Brain (organoid and tissue), 16 donors: ENCODE measurements at places on chromosomes 16 and 17.

GRCh38 chr17:41967141-41967920 lies 736 bp downstream of the CNP start:
- peak; percentile 15 for DNase-seq

DNA sequence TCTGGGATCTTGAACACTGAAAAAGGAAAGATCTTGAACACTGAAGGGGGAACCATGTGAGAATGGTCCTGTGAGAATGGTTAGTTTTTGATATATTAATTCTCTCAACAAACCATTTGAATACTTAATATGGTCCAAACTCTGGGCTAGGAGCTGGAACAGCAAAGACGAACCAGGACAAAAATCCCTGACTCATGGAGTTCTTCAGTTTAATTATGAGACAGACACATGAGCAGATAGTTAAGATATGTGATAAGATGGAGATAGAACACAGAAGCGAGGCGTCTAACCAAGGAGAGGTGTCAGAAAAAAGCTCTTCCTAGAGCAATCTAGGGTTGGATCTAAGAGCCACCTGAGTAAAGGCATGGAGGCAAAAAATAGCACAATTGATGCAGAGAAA lies 1.6 kb downstream of the CKLF start:
- no peak for DNase-seq

- no peak for DNase-seq
These were observed 9.6 kb downstream of the COTL1 start for GRCh38 chr16:84608282-84608681.

DNA sequence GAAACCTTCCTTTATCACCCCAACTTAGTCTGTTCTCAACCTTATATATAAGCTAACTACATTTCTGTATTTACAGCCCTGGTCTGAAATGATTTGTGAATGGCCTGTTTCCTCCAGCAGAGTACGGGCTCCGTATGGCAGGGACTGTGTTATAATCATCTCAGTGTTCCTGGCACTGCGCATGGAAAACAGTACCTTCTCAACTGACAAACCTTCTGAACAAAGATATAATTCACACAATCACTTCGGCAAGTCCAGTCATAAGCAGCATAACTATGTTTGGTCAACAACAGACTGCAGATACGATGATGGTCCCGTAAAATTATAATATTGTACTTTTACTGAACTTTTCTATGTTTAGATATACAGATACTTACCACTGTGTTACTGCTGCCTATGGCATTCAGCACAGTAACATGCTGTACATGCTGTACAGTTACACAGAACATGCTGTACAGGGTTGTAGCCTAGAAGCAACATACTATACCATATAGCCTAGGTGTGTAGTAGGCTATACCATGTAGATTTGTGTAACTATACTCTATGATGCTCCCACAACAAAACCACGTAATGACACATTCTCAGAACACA lies 30.0 kb downstream of the ANKFY1 start:
- no peak for DNase-seq

GRCh38 chr16:54236773-54237172 lies 49.8 kb downstream of the IRX3 start:
- no peak for DNase-seq

GRCh38 chr17:632560-632959 lies 82.1 kb downstream of the VPS53 start:
- no peak for DNase-seq

DNA sequence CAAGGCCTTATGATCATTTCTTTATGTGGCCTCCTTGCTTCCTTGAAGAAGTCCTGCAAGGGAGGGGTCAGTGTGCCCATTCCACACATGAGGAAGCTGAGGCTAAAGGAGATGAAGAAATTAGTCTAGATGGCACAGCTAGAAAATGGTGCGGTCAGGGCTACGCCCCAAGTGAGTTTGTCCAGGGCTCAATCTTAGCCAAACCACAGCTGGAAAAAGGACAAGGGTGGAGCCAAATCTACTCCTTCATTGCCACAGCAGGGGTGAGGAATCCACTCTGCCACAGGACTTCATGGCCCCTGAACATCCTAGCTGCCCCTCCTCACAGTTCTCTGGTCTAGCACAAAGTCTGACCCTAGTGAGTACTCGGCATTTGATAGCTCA lies 16.2 kb downstream of the BEAN1 start:
- DNase-seq = no peak

- DNase-seq = peak; percentile 77
These were observed 8.5 kb upstream of the SIAH1 start for GRCh38 chr16:48393485-48394354.

GRCh38 chr16:89545044-89545830 lies 15.2 kb upstream of the RPL13 start:
- no peak for DNase-seq

- DNase-seq = no peak
These were observed 35.6 kb upstream of the CACNG4 start for GRCh38 chr17:66928949-66929348.

DNA sequence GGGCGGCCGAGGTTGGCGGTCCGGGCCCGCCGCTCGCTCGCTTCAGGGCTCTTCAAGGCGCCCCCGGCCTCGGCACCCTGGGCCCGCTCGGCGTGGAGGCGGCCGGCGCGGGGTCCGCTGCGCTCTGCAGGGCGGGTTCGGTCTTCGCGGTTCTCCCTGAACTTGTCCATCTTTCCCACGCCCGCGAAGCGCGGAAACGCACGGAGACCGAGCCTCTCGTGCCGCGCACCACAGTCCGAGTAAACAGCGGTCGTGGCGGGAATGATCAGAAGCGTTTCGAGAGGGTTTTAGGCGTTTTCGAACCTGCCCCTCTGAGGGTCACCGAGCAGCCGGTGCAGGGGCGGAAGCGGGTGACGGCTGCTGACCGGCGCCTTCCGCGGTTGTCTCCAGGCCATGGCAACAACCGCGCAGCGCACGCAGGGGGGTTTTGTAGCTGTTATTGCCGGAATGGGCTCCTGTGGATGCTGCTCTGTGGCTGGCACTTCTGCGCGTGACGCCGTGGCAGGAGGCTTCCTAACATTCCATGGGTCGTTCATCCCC lies 414 bp downstream of the NARF start:
- DNase-seq = peak; percentile 30

GRCh38 chr17:21288571-21289017 lies 4.1 kb downstream of the MAP2K3 start:
- DNase-seq = no peak

DNA sequence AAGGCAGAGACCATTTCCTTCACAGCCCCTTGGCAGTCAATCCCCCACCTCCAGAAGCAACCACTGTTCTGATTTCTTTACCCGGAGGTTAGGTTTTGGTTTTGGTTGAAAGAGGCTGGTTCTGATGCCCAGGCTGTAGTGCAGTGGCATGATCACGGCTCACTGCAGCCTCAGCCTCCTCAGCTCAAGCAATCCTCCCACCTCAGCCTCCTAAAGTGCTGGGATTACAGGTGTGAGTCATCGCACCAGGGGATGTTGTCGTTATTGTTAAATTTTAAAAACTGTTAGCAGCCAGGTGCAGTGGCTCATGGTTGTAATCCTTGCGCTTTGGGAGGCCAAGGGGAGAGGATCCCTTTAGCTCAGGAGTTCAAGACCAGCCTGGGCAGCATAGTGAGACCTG lies 3.0 kb upstream of the CTRB2 start:
- DNase-seq = no peak

DNA sequence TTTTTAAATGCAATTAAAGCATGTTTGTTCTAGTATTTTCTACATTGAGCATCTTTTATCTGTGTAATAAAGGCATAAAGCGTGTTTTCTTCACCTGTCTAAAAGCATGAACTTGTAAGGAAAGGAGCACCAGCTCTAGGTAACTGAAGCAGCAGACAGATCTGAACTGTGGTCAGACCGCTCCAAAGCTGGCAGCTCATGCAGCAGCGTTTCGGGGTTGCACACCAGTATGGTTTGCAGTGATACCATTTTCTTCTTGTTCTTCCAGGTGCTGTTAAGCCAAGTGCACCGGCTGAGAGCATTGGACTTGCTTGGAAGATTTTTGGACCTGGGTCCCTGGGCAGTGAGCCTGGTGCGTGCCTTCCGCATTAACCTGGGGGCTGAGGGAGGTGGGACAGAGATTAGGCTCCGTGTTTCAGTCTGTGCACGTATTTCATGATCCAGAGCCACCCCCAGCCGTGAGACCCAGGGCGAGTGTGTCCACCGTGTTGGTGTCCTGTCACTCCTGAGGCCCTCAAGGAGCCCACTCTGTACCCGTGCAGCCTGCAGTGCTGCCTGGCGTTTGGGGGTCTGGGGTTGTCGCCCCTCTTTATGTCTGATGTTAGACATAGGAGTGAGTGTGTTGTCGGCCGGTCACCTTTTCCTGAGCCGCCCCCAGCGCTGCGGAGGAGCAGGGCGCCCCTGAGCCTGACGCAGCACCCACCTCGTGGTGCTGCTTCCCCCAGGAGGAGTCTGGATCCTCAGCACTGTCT lies 136.3 kb upstream of the CHMP6 start:
- DNase-seq = no peak

DNA sequence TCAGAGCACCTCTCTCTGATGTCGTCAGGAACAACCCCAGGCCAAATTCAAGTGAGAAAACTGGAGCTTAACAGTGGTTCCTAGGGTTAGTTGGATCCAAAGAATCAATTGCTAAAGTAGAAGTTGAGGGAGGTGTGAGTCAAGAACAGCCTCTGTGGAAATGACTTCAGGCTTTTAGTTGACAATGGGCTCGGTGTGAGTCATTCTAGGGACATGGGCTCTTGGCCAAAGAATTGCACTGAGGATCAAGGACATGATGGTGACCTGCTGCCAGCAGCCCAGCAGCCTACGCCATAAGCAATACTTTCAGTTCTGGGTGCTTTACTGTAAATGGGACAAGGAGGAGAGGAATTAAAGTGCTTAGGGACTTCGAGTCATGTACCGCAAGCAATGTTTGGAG lies 32.1 kb upstream of the SMURF2 start:
- no peak for DNase-seq

GRCh38 chr17:29827179-29827578 lies 102.8 kb downstream of the SSH2 start:
- no peak for DNase-seq

GRCh38 chr17:40005520-40005919 lies 9.7 kb upstream of the CSF3 start:
- DNase-seq = no peak

DNA sequence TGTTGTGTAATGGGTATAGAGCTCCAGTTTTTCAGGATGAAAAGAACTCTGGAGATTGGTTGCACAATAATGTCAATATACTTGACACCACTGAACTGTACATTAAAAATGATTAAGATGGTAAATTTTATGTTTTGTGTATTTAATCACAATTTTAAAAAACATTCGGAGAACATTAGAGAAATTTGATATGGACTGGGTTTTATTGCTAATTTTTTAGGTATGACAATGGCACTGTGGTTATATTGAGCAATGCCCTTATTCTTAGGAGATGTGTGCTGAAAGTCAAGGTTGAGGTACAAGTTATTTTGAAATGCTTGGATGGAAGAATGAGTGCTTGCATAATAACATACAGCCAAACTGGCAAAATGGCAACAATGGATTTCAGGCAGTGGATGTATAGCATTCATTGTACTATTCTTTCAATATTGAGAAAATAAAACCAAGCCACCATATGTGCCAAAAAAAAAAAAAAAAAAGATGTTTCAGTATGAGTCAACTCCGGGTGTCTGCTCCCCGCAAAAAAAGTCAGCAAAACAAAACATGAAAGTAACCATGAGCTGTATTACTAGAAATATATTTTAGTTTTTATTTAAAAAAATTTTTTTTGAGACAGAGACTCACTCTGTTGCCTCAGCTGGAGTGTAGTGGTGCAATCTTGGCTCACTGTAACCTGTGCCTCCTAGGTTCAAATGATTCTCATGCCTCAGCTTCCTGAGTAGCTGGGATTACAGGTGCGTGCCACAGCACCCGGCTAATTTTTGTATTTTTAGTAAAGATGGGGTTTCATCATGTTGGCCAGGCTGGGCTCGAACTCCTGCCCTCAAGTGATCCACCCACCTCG lies 19.8 kb downstream of the HOXB1 start:
- DNase-seq = no peak

GRCh38 chr17:30236766-30237165 lies 1.3 kb upstream of the SLC6A4 start:
- no peak for DNase-seq

DNA sequence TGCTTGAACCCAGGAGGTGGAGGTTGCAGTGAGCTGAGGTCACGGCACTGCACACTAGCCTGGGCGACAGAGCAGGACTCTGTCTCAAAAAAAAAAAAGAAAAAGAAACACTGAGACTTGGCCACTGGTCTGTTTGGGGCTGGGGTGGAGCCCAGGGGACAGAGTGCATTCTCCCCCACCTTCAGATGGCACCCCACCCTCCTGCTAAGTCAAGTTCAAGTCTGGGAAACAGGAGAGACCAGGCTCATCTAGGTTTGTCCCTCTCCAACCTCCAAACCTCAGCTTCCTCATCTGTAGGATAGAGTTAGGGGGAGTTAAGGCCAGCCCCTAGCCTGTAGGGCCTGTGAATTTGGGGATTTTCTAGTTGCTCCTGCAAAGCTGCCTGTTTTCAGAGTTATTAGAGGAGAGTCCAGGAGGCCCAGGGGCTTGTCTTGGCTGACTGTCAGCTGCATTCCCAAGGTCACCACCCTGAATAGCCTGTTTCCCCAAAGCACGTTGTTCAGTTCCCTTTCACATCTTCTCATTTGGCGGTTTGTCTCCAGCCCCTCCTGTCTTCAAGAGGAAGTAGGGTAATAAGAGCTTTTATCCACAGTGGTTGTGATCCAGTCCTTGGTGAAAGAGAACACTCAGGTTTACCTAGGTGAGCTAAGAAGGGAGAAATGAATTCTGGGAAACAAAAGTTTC lies 2.2 kb downstream of the MT3 start:
- DNase-seq = no peak

GRCh38 chr17:8563024-8563776 lies 67.3 kb downstream of the MYH10 start:
- DNase-seq = peak; percentile 53

GRCh38 chr17:53792997-53793396 lies 29.7 kb upstream of the KIF2B start:
- no peak for DNase-seq

- DNase-seq = no peak
These were observed 99.5 kb downstream of the HS3ST3A1 start for GRCh38 chr17:13502263-13502662.

- no peak for DNase-seq
These were observed 61.4 kb downstream of the VAT1L start for GRCh38 chr16:77849646-77850258.

DNA sequence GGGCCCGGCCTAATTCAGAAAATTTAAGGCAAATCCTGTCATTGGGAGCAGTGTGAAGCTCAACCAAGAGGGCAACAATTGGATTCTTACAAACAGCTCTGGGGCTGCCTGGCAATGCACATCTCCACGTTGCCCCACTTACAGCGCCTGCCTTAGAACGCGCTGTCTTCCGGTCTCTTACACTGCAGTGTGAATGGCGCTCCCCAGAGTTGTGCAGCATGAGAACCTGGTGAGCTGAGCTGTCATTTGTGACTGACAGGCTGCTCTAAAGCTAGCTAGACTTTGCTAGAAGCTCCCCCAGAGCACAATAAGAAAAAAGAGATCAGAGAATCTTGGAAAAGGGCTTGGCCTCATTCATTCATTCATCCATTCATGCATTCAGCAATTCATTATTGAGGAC lies 64.5 kb upstream of the PLCG2 start:
- DNase-seq = no peak
